Activated CD8-positive, alpha-beta memory T cell treated with anti-CD3 and anti-CD28 coated beads for 24 hours (primary cell): ENCODE measurements at places on chromosomes 4 and X.

DNA sequence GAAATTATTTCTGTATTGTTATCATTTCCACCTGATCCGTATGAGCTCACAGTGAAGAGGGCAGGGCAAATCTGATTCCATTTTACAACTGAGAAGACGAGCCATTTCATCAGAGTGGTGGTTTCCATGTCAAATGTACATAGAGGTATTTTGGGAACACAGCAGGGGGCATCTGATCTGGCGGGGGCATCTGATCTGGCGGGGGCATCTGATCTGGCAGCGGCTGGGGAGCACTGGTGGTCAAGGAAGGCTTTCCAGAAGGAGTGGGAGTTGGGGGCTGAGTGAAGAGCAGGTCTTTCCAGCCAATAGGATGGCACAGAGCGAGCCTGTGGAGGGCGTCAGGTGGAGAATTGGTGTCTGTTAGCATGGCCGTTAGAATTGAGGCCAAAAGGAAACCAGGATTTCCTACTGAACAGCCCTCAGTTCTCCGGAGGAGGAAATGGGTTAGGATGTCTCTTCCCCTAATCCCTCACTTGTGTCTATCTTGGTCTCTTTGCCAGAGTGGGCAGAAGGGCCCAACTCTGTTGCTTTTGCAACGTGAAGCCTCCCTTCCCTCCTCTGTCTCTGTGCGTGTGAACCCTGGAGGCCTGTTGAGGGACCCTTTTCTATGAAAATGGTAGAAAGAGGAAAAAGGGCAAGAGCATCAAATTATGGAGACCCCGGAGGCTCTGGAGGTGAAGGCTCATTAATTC, 41.3 kb downstream of the RHOH start:
- DNase-seq, result no peak

GRCh38 chr4:61772126-61772525, 572.0 kb downstream of the ADGRL3 start:
- no peak for DNase-seq

DNA sequence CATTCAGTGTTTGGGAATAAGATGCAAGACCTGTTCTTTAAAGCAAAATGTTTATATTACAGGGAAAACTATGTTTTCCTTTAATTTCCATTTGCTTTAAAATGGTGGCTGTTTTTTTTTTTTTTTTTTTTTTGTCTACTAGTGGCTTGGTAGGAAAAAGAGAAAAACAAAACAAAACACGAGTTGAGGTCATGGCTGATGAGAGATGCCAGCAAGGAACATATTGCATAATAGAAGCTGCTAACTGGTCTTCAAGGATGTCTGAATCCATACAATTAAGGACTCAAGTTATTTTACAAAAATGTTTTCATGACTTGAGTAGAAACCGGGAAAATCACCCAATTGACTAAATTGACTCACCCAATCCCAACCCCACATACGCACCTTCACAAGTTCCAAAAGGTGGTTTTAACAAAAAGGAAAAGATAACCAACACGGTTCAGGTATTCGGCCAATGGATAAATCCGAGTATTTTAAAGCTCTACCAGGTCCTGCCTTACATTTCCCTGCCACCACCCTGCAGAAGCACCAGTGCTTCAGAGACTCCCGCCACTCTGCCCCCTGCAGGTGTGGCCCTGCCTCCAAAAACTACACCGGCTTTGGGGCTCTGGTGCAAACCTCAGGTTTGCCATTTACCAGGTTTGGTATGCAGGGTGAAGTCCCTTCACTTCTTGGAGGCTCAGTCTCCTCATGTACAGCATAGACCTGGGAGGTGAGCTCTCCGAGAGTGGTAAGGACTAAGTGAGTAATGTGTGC, 27.1 kb downstream of the PIR start:
- no peak for DNase-seq

DNA sequence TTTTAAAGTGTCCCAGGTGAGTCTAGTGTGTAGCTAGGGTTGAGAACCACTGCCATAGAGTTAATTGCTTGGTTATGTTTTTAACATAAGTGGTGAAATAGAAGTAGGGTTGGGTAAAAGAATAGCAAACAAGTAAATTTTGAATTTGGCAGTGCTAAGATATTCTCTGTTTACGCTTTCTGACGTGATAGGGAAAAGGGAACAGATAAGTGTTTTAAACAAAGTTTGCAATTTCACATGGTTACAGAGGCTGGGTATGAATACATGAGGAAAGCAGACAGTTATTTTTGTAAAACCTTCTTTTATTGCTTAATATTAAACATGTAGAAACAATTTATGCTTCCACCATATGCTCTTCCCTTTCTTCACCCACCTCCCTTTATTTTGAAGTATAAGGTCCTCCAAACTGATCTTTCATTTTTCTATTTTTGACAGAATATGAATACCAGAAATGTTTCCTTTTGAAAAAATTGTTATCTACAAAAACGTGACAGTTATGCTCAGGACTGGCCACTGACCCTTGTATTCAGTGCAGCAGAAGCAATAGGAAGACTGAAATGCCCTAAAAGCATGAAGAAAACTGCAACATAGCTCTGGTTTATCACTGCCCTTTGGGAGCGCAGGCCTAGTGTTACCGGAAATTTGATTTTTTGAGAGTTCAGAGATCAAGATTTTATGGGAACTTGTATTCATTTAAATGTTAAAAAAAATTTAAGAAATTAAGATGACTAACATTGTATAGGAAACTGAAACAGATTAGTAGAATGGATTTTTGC, 214.4 kb upstream of the ARSJ start:
- DNase-seq, result no peak

DNA sequence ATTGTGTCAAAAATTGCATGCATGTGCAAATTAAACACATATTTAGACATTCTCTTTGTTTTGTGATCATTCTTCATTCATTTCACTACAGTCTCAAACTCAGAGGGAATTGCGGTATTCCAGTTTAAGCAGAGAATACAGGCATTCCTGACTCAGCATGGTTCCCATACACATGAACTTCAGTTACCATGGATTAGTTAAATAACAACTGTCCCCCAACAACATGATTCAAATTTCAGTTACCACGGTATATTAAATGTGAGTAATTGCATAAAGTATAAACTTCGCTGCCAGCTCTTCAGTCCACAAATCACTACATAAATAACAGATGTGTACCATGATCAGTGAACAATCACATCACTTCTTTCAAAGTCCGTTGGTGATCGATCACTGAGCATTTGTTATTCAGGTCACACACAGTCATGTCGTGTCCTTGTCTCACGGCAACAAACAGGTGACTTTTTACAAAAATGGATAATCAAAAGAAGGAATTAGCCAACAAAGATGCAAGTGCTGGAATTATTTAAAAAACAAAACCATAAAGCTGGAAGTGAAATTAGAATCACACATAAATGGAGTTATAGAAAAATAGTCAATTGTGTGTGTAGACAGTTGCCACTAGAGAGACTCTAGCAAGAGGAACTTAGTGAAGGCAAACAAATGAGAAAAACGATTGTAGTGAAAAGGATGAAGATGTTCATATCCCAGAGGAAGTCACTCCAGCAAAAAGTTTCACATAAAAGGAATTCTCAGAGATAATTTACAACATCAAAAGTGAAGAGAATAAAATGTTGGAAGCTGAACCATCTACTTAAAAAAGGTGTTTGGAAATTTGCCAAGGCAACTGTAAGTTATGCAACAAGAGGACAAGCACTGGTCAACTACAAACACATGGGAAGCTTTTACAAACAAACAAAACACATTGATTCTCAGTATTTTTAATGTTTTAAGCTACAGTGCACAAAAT, 138.6 kb upstream of the SMARCAD1 start:
- no peak for DNase-seq

- DNase-seq, result no peak
Measured at GRCh38 chr4:152327606-152328453, 208.1 kb downstream of the FBXW7 start.

DNA sequence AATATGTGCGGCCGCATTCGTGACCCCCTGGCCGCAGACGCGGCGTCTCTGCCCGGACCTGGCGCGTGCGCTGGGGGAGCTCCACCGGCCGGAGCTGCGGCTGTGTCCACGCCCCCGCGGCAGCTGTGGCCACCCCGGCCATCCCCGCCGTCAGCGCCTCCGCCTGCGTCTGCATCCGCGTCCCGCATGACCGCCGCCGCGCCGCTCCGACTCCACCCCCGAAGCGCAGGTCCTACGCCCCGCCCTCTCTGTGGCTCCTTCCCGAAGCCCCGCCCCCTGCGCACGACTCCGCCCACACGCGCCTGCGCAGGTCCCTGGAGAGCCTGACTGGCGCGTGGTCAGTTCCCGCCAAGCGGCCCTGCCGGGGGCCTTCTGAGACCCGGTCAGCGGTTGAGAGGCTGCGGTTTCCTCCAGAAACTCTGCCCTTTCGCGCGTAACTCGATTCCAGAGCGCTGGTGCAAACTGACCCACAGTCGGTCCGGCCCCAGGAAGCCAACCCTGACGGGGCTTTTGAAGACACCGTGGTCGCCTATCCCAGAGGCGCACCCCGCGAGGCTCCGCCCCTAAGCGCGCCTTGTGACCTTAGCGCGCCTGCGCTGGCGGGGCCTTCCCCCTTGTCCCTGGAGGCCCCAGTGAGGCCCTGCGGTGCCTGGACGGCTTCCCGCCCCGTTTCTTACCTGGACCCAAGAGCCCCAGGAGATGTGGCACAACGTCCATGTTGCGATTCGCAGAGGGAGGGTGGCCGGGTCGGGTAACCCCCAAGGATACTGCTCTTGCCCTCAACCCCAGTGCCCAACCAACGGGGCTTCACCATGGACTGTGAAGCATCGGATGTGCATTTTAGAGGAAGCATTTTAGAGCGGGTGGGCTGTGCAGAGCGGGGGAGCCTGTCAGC, at the start of gene LAGE3:
LAGE3 (minus strand) TSS at position 554 of the 895 bp plus-strand sequence; CDS start at position 188, 366 bp downstream.
- DNase-seq, result peak; percentile 99

- no peak for DNase-seq
Measured at GRCh38 chr4:1180663-1181062, 8.3 kb upstream of the SPON2 start.

DNA sequence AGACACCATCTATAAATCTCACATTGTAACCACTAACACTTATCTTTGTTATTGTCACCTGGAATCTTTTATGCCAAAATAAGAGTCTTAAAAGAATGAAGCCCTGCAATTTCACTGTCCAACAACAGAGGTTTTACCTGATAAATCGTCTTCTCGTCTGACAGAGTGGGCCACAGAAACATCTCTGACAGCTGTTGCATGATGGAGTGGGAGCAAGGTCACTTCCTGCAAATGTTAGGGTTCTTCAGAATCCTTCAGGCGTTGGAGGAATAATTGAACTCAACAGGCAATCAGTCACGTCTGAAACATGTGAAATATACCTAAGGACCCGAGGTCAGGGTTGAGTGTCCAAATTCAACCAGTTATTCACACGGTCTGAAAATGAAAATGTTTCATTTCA, 353.6 kb downstream of the TRIML1 start:
- no peak for DNase-seq

GRCh38 chrX:139762400-139763183, 54.6 kb upstream of the MCF2 start:
- no peak for DNase-seq

- no peak for DNase-seq
Measured at GRCh38 chr4:92241094-92241493, 62.7 kb upstream of the GRID2 start.

DNA sequence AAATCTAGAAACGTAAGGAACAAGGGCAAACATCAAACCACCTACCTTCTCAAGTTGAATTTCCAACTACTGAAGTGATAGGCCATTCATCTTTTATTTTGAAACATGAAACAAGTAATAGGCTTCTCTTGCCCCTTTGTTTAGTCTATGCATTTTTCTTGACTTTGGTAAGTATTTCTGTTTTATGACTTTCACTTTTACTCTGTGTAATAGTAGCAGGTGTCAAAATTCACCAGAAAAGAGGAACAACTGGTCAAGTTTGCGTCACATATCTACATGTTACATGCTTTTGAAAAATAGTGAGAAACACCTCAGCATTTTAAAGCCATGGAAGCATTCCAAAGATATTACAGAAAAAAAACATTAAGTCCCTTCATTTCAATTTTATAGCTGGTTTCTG, 157.1 kb upstream of the FTHL17 start:
- DNase-seq, result no peak

DNA sequence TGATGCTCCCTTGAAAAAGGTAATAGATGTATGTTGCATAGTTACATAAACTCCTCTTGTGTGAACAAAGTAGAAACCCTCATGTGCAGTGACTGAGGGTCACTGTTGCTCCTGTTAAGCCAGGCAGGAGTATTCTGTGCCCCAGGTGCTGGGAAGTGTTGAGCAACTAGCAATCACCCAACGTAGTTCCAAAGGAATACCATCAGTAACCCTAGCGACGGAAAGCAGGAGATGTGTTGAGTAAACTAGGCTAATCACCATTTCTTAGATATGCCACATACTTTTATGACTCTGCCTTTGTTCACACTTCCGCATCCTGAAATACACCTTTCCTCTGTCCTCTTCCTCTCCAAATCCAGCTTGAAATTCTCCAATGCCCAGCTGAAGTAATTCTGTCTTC, 50.9 kb upstream of the TAB3 start:
- DNase-seq, result no peak
